Fibroblast of skin of left biceps (primary cell): ENCODE measurements at places on chromosomes 2 and 18.

GRCh38 chr2:153871231-153872221 lies at the start of gene GALNT13:
Gene GALNT13 (plus strand): TSS chr2:153871922.
- no peak for DNase-seq

GRCh38 chr18:58247363-58247834 lies 203.4 kb downstream of the NEDD4L start:
- DNase-seq = no peak

DNA sequence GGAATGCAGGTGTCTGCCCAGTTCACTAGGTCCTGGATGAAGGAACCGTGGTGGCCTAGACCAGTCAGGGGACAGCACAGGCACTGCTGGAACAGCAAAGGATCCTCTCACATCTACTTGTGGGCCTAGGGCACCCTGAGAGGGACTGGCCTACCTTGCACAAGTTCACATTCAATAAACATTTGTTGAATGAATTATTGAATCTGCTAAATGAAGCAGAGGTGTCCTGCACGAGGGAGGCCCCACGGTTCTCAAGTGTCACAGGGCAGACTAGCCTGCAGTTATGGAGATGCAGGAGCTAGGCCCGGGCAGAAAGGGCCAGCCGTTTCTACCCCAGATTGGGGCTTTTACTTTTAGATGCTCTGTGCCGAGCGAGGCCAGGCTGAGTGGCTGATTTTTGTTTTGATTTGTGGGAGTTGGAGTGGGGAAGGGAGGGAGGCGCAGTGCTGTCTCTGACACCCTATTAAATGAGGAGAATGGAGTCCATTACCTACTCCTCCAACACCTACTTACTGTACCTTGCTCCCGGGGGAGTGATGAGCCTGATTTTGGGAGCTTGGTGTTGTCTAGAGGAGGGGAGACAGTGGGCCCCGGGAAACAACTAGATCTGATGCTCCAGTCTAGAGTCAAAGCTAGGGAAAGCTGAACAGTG lies 18.4 kb downstream of the SH2D6 start:
- no peak for DNase-seq

GRCh38 chr18:75574187-75574586 lies 146.7 kb upstream of the SMIM21 start:
- DNase-seq = no peak

DNA sequence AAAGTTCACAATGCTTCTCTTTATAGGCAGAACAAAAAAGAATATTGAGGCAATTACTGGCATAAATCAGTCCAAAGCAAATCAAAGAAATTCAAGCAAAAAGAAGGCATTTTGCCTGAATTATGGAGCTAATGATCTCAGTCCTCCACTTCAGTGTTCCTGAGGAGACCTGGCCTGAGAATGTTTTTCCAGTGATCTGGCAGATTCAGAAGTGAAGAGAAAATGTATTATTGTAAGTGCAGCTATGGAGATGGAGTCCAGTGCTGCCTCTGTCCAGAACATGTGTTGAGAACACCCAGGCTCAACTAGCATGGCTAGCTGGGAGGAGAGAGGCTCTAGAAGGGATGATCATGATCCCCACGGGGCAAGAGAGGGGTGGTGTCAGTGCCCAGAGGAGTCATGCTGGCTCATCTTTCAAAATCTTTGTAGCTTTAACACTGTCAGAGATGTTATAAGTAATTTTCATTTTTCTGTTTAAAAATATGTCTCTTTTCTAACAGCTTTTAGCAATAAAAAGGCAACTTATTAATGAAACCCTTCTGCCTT lies 367.0 kb upstream of the RAB12 start:
- DNase-seq = no peak

DNA sequence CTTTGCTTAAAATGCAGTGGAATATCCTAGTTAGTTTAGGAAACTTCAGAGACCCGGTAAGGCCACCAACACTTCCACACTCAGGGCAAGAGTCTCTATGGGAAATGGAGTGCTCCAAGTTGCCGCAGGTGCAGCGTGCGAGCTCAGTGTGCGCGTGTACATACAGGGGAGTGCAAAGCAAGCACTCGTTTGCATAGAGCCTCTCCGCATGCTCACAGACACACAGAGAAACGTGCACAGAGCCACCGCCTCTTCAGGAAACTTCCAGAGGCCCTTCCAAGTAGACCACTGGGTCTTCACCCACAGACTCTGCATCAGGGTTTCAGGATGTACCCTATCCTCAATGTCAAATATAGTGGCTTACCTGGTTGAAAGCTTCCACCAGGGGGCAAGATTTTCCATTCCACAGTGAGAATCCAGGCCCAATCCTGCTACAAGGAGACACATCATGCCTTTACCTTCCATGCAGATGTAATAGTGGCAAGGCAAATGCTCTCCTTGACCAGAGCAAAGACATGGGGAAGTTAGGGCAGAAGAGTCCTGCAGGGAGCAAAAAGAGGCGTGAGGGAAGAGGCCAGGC lies 513.0 kb upstream of the MYT1L start:
- no peak for DNase-seq
